K562 (cell line): ENCODE measurements at places on chromosomes 13 and 19.
A peak's percentile ranks its signal among the peaks of the same experiment; 100 is the strongest.

GRCh38 chr13:113274721-113275120 lies 22.3 kb upstream of the LAMP1 start:
- DNase-seq, result no peak

DNA sequence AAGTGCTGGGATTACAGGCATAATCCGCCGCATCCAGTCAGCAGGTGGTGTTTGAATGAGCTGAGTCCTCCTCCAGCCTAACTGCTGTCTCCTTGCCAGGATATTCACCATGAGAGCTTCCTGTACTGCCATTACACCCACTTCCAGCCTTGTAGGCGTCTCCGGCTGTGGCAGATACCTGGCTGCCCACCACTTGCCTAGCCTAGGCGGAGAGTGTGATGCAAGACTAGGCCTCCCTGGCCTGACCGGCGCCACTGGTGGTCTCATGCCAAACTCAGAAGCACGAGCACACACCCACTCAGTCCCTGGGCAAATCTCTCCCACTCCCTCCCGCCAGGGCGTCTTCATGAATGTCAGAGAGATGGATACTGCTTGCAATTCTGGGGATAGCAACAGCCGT lies 16.6 kb downstream of the IL12RB1 start:
- no peak for DNase-seq

DNA sequence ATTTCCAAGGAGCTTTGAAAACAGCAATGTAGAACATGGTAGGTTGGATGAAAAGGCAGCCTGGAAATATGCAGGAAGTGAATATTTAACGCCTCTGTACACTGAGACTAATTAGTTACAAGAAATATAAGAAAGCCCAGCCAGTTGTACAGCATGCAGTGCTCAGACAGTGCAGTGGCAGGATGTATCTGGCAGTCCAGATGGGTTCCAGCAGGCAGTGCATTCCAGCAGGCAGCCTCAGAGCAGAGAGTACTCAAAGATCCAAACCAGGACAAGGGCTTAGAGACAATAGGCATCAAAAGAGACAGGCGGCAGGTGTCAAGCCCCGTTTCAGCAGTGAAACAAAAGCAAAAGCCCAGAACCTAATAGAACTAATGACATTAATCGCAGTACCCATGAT lies 2776.3 kb downstream of the PCDH9 start:
- no peak for DNase-seq

DNA sequence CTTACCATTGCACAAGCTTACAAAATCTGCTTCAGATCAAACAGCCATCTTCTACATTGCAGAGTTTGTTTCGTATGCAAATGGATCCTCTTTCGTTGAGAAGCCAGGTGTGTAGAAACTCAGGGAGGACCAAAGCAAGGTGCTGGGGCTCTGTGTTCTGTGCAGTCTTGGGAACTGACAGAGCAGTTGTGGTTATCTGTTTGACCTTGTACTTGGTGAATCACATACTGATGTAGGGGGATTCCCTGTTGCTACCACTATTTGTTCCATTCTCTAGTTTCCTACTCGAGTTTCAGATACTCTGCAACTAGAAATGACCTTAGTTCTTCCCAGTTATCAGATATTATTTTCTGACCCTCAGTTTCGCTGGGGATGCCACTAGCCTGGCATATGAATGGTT lies 95.2 kb upstream of the CLDN10 start:
- DNase-seq, result no peak

DNA sequence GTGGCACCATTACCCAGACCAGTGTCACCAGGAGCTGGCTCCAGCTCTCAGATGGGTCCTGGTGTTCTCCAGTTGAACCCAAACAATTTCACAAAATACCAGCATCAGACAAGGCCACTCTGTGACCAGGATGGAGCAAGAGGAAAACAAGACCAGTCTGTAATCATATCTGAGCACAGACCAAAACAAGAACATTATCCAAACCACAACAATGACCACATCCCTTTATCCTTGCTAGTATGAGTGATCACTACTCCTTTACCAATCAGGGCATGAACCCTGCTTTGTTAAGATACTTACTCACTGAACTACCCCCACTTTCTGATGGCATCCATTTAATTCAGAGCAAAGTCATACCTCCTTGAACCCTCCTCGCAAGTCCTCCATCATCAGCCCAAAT lies 145.9 kb downstream of the NUFIP1 start:
- no peak for DNase-seq

GRCh38 chr13:24040835-24041234 lies 119.7 kb upstream of the SPATA13 start:
- no peak for DNase-seq

GRCh38 chr13:102642475-102642874 lies 45.7 kb downstream of the TPP2 start:
- DNase-seq, result no peak

GRCh38 chr13:69524459-69525150 lies 583.0 kb upstream of the ATXN8OS start:
- DNase-seq, result no peak

DNA sequence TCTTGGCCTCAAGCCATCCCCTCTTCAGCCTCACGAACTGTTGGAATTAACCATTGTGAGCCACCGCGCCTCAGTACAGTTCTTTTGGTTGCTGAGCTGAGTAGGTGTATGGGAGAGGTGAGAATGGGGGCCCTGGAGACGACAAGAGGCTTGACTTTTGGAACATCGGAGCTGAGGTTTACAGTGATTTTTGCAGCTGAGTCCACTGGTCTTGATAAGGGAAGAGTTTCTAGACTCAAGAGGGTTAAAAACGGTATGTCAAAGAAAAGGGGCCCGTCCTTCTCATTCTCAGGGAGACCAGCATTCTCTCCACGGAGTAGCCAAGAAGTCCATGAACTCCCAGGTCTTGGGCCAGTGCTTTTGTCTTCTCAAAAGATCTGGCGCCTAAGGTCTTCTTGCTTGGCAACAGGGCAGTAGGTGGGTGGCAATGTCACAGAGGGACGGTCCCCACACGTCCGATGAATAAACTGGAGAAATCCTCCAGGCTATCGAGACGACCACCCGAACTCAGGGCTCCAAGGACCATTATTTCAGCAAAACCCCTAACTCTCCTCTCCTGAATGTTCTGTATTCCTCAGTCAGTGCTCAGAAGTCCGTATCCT lies 6.4 kb upstream of the QTRT1 start:
- no peak for DNase-seq

DNA sequence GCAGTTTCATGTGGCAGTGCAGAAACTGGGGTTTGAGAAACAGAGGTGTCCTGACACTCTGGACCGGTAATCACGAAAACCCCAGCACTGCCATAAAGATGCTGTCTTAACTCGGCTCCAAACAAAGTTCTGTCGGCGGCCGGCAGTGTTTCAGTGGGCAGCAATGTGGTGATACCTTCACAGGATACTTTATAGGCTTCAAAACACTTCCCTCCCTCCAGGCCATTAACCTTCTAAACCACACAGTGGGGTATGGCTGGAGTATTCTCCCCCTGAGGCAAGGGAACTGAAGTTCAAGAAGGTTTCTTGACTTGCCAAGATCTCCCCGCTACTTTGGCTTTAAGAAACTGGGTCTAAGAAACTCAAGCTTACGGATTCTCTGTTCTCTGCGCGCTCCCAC lies 1.1 kb downstream of the RUBCNL start:
- DNase-seq, result no peak

- no peak for DNase-seq
Observed at GRCh38 chr13:89602655-89603054, 1744.8 kb upstream of the MIR17HG start.

- DNase-seq, result no peak
Observed at GRCh38 chr19:1384478-1385110, 887 bp downstream of the NDUFS7 start.

- DNase-seq, result no peak
Observed at GRCh38 chr19:8123683-8124082, 25.7 kb downstream of the FBN3 start.

- no peak for DNase-seq
Observed at GRCh38 chr13:43596924-43597598, 189.7 kb downstream of the ENOX1 start.

DNA sequence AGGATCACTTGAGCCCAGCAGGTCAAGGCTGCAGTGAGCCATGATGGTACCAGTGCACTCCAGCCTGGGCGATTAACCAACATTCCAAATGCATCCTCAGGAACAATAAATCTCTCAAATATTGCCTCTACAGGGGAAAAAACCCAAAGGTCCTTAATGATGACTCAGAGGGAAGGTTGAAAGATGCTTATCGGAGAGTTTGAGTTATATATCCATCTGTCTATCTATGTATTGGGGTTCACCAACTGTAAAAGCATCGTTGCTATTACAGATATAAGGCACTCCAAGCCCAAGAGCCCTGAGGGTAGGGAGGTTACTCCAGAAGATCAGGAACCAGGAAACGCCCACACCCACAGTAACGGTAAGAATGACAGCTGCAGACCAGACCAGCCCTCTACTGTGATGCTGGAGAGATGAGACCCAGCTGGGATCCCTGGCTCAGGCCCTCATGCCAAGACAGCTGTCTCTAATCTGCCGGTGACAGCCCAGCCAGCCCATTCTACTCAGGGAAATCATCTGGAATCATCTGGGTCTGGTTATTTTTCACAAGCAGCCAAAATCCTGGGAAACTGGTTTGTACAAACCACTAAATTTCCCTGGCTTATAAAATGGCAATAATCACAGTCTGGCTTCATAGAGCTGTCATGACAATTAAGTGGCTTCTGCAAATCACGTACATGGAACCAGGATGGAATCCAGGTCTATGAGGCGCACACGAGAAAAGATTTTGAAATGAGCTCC lies 23.8 kb downstream of the TEX101 start:
- DNase-seq, result no peak

- DNase-seq, result peak; percentile 54
Observed at GRCh38 chr19:1066251-1066747, 668 bp upstream of the ARHGAP45 start.

DNA sequence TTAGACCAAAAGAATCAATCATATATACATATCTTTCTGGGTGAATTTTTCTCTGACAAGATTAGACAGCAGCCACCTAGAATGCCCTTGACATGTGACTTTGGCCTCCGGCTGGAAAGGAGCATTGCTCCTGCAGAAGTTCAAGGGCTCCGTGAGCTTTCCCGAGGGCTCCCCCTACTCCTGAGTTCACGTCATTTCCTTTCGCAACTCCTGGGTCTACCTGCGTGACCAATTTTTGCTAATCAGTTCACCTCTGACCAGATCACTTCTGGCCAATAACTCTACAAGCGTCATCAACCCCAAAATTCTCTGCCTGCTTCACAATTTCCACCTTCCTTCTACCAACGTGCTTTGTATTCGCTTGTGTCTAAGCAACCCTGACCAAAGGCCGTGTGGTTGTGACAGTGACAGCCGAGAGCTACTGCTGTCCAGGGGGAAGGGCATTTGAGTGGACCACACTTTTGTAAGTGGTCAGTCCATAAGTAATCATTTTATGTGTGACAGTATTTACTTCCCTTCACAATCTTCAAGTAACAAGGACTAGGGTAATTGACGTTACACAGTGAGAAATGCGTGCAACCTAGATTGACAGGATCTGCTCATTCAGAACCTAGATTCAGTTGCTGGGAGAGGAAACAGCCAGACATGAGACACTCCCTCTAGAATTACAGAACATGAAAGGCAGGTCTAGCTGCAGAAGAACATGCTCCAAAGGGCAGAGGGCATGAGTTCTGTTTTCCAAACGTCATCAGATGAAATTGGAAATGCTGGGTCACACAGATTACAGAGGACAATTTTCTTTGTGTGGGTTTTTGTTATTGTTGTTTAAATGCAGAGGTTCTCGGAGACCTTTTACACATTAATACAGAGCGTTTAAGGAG lies 145.9 kb upstream of the SPACA7 start:
- no peak for DNase-seq

- no peak for DNase-seq
Observed at GRCh38 chr19:46629546-46630025, 4.7 kb upstream of the PTGIR start.

GRCh38 chr19:5591476-5591875 lies 23.7 kb upstream of the TINCR start:
- no peak for DNase-seq

DNA sequence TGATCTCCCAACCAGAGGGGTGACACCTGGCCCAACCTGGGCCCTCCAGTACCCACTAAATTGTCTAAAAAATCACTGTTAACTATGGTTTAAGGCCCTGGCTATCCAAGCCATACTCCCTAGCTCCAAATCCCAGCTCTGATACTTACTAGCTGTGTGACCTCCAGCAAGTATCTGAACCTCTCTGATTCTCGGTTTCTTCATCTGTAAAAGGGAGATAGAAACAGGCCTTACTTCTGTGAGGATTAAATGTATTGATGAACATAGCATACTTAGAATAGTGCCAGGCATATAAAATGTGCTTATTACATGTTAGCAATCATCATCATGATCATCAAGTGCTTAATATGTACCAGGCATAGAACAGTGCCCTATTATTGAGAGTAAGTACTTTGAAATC lies 4.7 kb downstream of the LRFN1 start:
- DNase-seq, result no peak

GRCh38 chr19:15455996-15456395 lies 6.2 kb upstream of the WIZ start:
- DNase-seq, result no peak

DNA sequence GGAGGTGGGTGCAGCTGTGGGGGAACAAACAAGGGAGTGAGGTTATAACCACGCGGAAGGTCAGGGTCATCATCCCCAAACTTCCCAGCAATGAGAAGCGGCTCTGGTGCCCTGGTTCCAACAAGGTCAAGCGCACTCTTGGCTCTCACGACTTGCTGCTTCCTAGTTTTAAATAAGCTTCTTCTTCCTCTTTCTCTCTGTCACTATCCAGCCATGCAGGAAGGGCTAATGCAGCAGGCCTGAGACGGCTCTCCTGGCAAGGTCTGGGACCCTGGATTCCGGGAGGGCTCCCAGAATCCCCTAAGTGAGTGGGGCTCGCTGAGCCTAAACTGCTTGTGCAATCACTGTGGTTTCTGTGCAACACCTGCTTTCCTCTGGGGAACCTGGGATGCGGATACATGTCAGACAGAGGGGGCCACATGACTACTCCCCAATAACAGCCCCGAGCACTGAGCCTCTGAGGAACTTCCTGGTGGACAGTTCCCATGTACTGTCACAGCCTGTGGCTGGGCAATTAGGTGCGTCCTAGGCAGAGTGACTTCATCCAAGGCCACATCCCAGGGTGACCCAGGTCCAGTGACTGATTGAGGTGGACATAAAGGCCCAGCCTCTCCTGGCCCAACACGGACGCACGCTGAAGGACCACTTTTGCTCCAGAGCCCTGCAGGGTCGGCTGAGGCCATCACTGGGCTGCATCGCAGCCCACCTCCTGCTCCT lies 24.2 kb downstream of the VRK3 start:
- DNase-seq, result no peak

- DNase-seq, result no peak
Observed at GRCh38 chr19:881385-882071, 11.5 kb downstream of the MED16 start.

DNA sequence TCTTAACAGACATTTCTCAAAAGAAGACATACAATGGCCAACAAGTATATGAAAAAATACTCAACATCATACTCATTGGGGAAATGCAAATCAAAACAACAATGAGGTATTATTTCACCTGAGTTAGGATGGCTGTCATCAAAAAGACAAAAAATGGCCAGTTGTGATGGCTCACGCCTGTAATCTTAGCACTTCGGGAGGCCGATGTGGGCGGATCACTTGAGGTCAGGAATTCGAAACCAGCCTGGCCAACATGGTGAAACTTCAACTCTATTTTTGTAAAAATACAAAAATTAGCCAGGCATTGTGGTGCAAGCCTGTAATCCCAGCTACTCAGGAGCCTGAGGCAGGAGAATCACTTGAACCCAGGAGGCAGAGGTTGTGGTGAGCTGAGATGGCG lies 22.0 kb downstream of the CEACAM16 start:
- DNase-seq, result no peak
